ENCODE measurements at places on chromosomes 6 and 20.

GRCh38 chr20:651713-652614 lies 1.0 kb downstream of the SRXN1 start:
- no peak for DNase-seq

DNA sequence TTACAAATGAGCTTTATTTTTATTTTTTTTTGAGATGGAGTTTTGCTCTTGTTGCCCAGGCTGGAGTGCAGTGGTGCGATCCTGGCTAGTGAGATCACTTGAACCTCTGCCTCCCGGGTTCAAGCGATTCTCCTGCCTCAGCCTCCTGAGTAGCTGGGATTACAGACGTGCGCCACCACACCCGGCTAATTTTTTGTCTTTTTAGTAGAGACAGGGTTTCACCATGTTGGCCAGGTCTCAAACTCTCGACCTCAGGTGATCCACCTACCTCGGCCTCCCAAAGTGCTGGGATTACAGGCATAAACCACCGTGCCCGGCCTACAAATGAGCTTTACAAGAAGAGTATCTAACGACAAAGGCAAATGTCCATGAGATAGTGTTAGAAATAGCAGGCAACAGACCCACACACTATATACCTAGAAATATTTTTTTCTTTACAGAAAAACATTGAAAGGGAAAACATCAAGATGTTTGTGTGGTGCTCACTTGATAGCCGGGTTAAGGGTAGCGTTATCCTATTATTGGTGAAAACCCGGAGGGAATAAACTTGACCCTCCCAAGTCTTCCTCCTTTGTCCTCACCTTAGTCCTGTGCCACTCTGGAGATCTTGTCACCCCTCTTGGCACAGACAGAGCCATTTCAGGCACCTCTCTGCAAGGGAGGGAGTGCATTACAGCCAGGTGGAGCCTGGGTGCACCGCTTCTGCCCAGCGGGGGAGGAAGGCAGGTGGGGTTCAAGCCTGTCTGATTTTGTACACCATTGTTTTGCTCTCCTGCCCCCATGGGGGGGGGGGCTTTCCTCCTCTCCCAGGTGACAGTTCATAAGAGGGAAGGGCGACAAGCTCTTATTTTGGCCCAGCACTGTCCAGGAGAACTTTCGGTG lies 21.0 kb upstream of the AVP start:
- DNase-seq = no peak

- no peak for DNase-seq
Observed at GRCh38 chr20:37375227-37375626, 29.3 kb downstream of the SRC start.

- DNase-seq = no peak
Observed at GRCh38 chr6:43120944-43121913, 45.1 kb downstream of the PTK7 start.

DNA sequence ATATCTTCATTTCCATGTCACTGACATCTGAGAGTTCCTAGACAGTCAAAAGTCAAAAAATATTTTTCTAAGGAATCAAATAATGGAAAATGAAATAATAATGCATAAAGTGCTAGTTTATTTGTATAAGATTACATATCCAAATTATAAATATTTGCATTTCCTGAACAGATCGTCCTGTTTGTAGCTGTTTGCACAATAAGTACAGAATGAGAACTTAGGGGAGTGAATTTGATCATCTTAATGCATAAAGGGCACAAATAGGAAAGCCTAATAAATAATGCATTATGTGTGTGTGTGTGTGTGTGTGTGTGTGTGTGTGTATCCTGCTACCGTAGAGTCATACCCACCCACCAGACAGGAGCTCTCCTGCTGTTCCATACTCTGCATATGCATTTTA lies 521.0 kb upstream of the EPHA7 start:
- DNase-seq = no peak

- no peak for DNase-seq
Observed at GRCh38 chr6:152378169-152378568, 259.0 kb downstream of the SYNE1 start.

- no peak for DNase-seq
Observed at GRCh38 chr6:136037242-136037875, 185.9 kb downstream of the PDE7B start.

DNA sequence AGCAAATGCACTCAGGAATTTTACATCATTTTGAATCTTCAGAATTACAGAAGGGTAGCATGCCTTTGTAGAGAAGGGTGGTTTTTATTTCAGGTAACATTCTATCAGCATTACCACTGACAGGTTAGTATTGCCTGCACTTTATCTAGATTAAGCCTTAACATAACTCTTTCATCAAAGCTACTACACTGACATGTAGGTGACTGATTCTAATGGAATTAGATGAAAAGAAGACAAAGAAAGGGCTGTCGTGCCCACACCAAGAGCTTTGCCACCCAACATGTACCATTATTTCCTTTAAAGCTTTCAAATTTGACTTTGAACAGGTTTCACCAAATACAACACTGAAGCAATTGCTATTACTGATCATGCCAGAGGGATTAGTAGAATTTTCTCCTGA lies 551.9 kb downstream of the EYS start:
- DNase-seq = no peak

- DNase-seq = no peak
Observed at GRCh38 chr20:47241345-47241781, 115.1 kb downstream of the ZMYND8 start.

- DNase-seq = no peak
Observed at GRCh38 chr20:35956616-35957015, 2.3 kb upstream of the SCAND1 start.

- no peak for DNase-seq
Observed at GRCh38 chr6:128886706-128887105, 3.8 kb downstream of the LAMA2 start.

DNA sequence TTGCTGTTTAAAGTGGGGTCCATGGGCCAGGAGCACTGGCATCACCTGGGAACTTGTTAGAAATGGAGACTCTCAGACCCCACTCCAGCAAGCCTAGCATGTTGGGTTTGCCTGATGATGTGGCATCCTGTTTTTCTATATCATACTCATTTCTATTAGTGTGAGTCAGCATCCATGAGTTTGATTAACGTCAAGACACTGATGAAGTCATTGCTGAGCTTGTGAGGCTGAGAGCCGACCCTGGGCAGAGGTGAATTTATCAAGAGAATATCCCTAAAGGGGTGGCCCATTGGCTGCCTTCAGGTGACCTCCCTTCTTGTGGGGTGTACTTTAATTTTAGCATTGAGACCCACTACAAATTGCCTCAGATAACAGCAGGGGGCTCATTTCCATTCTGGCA lies 43.4 kb upstream of the RNF144B start:
- no peak for DNase-seq

- no peak for DNase-seq
Observed at GRCh38 chr20:432208-432607, 24.1 kb downstream of the RBCK1 start.

DNA sequence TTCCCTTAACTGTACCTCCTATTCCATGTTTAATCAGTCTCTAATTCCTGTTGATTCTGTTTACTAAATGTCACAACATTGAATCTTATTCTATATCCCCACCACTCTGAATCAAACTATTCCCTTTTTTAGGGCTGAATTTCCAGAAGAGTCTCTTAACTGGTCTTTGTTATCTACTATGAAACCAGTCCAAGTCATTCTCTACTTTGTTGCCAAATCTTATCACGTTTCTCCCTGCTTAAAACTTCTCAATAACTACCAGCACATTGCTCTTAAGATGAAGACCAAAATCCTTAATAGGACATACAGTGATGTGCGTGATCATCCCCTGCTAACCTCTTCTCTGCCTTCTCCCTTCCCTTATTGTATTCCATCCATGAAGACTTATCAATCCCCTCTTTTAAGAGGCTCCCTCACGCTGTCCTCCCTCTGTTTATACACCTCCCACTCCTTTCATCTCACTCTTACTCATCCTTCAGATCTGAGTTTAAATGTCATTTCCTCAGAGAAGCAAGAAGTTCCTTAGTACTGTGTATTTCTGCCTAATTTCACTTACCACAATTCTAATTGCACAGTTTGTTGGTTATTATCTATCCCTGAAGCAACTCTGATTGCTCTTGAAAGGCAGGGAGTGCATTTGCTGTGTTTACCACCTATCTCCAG lies 143.0 kb upstream of the AHI1 start:
- DNase-seq = no peak

DNA sequence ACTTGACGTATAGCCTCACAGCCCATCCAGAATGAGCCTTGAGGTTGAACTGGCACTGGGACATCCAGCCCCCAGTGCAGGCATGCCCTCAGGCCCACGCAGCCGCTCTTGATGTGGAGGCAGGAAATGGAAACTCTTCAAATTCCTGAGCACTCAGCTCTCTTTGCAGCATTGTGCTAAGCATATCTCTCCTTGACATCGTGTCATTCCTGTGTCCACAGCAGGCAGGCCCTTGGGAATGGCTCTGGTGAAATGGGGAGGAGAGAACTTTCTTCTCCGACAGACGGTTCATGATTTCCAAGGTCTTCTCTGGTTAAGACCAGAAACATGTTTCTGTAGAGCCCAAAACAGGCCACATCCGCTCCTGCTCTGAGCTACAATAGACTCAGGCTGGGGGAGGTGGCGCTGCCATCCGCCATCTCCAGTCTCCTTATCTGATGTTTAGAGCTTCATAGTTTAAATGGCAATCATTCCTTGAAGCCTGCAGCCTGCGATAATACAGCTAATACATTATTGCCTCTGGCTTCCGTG lies 248.8 kb downstream of the CDH4 start:
- DNase-seq = peak; percentile 9

GRCh38 chr6:119980802-119981201 lies 631.2 kb upstream of the MAN1A1 start:
- DNase-seq = no peak

- no peak for DNase-seq
Observed at GRCh38 chr6:98641949-98642719, 192.2 kb upstream of the POU3F2 start.

GRCh38 chr6:161828355-161828754 lies 554.5 kb upstream of the AGPAT4 start:
- no peak for DNase-seq

DNA sequence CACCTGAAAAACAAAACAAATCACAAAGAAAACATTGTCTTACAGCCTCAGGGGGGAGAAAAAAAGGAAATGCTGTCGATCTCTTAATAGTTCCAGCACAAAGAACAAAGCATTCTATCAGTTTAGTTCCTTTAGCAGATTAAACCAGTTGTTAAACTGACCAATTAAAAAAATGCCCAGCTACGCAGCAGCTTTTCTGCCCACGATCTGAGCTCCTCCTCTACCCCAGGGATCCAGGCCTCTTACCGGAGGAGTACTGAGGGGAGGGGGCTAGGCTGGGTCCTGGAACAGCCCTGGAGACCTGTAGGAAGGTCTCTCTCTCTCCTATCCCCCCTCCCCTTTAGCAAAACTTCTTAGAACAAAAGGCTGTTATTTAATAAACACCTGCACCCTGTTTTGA lies 13.4 kb downstream of the PTK7 start:
- no peak for DNase-seq

GRCh38 chr6:137734875-137735182 lies 132.2 kb upstream of the TNFAIP3 start:
- DNase-seq = no peak

- no peak for DNase-seq
Observed at GRCh38 chr6:134464690-134465411, 146.9 kb upstream of the SGK1 start.

GRCh38 chr6:157769776-157770426 lies 53.1 kb upstream of the SNX9 start:
- DNase-seq = no peak

DNA sequence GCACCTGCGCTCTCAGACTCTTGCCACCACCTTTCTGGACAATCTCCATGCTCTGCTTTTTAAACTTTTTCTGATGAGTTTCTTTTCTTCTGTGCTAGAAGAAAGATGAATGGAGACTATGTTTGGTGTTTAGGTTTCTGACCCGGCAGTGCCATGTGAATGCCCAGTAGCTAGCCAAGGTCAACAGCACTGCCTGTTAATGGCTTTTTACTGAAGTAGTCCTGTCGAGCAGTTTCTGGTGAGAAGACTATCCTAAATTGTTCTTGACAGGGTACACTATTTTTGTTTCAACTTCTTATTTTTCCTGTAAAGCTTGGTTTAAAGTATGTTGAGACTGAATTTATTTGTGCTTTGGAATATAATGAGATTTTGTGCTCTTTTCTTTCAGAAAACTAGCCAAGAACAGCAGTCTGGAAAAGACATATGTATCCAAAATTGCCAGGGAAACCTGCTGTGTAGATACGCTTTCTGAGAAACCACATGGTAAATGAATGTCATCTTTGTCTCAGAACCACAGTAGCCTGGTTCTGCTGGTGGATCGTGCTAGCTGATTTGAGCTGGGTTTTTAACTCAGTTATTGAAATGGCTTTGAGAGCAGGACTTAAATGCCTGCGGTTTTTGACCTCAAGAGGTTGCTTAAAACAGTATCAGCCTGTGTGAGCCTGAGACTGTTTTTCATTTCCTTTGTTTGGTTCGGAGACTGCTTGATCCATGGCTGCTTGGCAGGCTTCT lies 48.1 kb downstream of the KCNS1 start:
- DNase-seq = no peak

DNA sequence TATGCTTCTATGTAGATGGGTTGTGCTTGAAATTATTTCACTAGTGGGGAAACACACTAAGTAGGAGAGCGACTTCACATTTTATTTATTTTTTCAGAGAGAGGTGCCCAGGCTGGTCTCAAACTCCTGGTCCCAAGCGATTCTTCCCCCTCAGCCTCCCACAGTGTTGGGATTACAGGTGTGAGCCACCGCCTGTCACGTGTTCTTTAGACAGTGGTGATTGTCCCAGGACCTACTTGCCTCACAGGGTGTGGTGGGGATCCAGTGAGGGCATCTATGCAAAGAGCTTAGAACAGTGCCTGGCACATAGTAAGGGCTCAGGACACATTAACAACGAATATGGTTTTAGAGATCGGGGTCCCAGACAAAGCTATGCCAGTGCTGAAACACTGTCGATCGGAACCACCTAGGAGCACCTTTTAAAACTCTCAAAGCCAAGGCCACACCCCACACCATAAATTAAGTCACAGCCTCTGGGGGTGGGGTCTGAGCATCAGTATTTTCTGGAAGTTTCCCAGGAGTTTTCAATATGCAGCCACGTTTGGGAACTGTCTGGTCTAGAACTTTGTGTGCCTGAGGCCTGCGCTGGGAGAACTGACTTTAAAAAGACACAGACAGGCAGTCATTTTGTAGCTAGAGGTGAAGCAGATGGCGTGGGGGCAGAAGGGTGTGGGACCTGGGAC lies 4.8 kb upstream of the BCAS4 start:
- no peak for DNase-seq

DNA sequence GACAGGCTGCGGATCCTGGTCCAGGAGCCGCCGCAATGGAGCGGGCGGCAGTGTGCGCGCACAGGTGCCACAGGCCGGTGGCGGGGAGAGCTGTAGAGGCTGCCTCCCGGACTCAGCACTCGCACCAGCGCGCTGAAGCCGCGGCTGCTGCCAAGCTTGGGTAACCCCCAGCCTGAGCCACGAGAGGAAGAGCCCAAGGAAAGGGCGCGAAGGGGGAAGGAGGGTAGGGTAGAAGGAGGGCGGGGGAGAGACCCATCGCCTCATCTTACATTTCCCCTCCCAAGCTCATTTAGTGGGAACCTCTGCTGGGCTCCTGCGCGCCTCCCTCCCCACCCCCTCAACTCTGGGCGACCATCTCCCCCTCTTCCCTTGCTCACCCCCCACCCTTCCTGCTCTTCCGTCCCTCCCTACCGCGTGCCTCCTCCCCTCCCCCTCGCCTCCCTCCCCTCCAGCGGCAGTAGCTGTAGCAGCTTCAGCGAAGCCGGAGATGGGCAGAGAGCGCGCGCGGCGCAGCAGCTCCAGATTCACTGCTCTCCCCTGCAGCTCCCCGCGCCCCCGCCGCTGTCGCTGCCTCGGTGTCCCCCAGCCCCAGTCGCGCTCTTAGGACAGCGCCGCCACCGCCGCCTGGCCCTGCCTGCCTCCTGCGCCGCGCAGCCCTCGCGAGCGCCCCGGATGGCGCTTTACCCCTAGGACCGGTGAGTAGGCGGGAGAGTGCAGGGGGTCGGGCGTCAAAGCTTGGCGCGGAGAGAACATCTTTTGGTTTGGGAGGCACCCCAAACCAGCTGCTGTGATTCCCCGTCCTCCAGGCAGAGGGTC lies at the start of gene FUT9:
Gene FUT9 (plus strand): TSS at position 457 of the 816 bp plus-strand sequence. CDS start 187,182 bp downstream, outside the sequence.
- no peak for DNase-seq

Measured in naive thymus-derived CD4-positive, alpha-beta T cell (primary cell).